ENCODE measurements at places on chromosomes 3 and 15.

- no peak for DNase-seq
Measured at GRCh38 chr3:69443457-69443920, 57.6 kb upstream of the FRMD4B start.

GRCh38 chr3:186577521-186577920, 7.0 kb downstream of the DNAJB11 start:
- no peak for DNase-seq

GRCh38 chr3:185572183-185572582, 13.9 kb upstream of the SENP2 start:
- no peak for DNase-seq

GRCh38 chr3:100813828-100814227, 104.5 kb downstream of the TFG start:
- no peak for DNase-seq

DNA sequence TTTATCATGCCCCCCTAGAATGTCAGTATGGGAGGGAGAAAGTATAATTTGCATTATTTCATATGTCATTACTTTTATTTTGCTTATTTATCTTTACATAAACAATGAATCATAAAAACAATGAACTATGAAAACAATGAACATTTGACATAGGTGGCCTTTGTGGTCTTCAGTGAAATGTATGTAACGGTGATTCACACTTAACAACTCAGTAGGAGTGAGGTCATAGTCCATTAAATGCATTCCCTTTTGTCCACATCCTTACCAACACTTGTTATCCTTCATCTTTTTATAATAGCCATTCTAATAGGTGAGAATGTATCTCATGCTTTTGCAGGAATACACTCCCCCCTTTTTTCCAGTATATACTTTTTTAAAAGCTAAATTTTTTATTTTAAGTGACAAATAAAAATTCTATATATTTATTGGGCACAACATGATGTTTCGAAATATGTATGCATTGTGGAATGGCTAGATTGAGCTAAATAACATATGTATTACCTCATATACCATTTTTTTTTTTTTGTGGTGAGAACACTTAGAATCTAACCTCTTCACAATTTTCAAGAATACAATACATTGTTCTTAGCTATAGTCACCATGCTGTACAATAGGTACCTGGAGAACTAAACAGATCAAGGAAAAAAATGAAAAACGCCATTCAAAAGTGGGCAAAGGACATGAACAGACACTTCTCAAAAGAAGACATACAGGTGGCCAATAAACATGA, 189.5 kb downstream of the WDR72 start:
- DNase-seq = no peak

DNA sequence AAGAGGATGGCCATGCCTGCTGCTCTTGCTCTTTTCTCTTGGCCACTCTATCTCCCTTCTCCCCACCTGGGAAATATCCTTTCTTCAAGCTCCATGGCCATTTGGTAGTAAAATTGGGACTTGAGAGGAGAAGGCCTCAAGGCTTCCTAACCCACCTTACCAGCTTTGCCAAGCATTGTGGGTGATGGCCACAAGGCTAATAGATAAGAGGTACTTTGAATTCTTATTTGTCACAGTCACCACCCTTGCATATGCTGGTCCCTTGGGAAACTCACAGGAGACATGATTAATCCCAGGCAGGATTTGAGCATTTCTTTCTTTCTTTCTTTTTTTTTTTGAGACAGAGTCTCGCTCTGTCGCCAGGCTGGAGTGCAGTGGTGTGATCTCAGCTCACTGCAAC, 37.2 kb downstream of the B3GNT5 start:
- DNase-seq = no peak

DNA sequence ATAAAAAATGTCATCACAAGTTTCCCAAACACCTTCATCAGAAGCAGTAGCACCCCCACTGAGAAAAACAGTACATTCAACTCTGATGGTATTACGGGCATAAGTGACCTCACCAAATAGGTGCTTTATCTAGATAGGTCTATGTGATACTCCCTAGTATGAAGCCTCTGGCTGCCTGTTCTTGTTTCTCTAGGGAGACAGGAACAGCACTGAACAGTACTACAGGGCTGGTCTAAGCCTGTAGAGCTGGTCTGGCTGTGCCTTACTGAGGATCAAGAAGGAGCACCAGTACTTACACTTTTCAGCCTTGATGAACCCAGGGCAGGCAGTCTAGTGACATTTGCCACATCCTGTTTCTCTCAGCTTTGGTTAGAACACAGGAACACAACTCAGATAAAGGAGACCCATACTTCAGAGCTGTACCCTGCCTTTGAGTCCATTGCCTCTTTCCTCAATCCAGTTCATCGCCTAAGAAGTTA, 35.9 kb downstream of the OXNAD1 start:
- no peak for DNase-seq

DNA sequence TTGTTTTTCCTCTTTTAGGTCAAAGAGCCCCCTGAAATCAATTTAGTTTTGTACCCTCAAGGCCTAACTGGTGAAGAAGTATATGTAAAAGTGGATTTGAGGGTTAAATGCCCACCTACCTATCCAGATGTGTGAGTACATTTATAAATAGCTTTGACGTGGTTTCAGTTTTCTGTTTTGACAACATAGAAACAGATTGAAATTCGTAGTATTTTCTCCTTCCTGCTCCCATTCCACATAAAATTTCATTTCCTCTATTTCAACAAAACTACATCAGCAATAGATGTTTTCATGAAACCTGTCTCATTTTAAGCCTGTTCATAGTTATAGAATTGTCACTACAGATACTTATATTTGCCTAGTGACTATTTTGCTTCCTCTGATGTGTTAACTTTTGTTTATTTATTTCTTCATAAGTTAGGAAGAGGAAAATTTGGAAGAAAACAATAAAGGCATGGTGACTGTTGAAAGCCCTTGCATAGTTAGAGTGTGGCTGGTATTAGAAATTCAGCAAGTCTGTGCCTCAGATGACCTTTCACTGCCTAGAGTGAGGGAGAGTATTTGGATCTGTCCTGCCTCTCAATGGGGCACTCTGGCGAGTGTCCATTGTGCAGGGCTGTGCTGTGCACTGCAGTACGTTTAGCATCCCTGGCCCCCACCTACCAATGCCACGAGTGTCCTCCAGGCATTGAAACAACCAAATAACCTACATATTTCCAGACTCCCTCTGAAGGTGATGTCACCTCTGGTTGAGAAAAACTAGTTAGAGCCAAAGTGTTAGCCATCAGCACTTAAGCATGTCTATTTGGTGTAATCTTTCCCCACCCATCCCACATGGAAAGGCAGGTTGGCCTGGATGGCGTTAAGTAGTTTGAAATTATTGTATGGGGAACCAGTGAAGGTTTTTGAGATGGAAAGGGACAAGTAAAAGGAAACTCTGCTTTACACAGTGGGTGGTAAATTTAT, 5.9 kb downstream of the EIF2AK4 start:
- DNase-seq = no peak
